ENCODE measurements at places on chromosomes 5 and 9.

DNA sequence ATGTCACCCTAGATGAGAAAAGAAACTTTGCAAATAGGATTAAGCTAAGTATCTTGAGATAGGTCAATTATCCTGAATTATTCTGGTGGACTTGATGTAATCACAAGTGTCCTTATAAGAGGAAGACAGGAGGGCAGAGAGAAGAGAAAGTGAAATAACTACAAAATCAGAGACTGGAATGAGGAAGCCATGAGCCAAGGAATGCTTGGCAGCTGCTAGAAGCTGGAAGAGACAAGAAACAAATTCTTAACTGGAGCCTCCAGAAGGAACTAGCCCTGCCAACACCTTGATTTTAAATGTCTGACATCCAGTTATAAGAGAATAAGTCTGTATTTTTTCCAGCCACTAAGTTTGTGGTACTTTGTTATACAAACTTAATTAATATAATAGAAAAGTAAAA is 480.0 kb downstream of the NR2F1-AS1 start:
- no peak for DNase-seq

- no peak for DNase-seq
Observed at GRCh38 chr9:93509084-93509483, 55.7 kb upstream of the FAM120AOS start.

- no peak for DNase-seq
Observed at GRCh38 chr5:98513380-98513779, 260.1 kb upstream of the RGMB start.

DNA sequence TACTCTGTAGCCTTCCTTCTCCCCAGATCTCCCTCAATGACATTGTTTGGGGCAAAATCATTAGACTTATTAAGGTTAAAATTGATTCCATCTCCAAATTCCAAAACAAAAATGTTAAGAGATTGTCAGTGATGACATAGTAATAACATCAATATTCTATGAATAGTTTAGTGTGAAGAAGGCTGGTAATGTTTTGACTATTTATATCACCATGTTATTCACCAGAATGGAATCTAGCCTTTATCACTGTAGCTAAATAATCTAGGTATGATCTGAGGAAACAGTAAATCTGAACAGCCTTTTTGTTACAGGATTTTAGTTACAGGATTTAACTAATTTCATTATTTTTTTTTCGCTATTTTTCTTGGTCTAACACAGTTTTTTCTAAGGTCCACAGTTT is 929 bp upstream of the PLPP6 start:
- no peak for DNase-seq

- DNase-seq, result peak; percentile 55
Observed at GRCh38 chr9:96253059-96253696, 48.8 kb downstream of the HSD17B3 start.

DNA sequence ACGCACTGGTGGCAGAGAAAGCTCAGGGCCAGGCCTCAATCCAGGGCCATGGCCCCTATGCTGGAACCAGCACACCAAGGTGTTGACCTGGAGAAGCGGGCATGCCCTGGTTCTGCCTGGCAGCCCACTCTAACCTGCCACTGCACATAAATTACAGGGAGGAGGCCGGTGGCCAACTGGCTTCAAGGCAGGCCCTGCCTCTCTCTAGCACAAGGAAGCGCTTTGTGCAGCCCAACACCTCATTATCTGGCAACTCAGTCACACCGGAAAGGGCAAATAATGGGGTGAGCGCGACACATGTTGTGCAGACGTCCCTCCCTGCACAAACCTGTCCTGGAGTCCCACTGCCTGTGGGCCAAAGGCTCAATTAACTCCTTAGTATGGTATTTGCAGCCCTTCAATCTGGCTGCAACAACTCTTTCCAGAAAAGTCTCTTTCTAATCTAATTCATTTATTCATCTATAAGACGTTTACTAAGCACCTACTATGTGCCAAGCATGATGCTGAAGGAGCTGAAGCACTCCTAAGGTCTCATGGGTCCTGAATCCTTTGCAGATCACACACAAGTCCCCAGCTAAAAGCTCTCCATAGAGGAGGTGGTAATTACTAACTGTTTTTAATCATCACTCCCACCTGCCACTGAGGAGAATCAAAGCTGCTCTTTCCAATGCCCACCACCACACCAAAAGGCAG is 24.9 kb downstream of the SHB start:
- no peak for DNase-seq

DNA sequence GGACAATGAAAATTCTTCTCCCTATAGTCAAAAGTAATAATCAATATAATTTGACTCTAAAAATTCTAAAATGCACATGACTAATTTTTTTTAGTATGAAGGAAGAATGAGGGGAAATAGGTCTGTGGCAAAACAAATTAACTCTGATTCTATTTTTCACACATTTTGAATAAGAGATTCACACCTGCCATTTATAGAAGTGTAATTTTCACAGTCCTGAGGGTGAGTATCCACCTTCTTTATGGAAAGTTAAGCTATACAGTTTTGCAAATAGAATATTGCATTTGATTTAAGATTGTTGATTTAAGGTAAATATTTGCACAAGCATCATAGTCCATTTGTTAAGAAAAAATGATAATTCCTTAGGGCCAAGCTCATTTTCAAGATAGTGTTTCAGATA is 417.7 kb downstream of the CHSY3 start:
- DNase-seq, result no peak

- no peak for DNase-seq
Observed at GRCh38 chr9:68927165-68927564, 86.7 kb downstream of the PRKACG start.

DNA sequence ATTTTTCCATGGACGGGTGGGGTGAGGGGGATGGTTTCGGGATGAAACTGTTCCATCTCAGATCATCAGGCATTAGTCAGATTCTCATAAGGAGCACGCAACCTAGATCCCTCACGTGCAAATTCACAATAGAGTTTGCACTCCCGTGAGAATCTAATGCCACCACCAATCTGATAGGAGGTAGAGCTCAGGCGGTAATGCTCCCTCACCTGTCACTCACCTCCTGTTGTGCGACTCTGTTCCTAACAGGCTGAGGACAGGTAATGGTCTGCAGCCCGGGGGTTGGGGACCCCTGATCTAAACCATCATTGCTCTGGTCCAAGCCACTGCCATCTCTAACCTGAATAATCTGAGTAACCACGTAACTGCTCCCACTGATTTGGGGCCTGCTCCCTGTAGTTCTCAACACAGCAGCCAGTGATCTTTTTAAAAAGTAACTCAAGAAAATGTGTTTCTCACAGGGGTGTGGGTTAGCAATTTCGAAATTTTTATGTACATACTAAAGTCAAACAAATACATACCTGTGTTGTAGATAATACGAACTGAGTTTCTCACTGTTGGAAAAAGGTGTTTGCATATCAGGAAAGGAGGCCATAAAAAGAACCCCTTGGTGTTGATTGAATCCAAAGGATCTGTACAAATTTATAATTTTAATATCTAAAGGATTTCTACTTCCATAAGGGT is 11.2 kb upstream of the IL13 start:
- DNase-seq, result no peak

- DNase-seq, result no peak
Observed at GRCh38 chr5:96649681-96650540, 12.3 kb upstream of the CAST start.

DNA sequence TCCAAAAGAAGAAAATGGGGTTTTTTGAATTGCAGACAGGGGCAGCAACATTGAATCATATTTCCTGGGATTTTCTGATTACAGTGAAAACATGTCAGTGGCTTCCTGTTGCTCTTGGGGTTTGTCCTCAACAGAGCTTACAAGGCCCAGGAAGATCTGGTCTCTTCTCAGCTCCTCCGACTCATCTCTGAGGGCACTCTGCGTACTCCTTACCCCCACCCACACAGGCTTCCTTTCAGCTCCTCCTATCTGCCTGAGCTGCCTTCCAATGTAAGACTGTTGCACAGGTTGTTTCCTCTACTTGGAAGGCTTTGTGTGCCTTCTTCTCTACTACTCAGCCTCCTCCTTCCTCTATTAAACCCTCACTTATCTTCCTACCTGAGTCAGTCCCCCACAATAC is 245.1 kb upstream of the MEF2C start:
- DNase-seq, result peak; percentile 1

DNA sequence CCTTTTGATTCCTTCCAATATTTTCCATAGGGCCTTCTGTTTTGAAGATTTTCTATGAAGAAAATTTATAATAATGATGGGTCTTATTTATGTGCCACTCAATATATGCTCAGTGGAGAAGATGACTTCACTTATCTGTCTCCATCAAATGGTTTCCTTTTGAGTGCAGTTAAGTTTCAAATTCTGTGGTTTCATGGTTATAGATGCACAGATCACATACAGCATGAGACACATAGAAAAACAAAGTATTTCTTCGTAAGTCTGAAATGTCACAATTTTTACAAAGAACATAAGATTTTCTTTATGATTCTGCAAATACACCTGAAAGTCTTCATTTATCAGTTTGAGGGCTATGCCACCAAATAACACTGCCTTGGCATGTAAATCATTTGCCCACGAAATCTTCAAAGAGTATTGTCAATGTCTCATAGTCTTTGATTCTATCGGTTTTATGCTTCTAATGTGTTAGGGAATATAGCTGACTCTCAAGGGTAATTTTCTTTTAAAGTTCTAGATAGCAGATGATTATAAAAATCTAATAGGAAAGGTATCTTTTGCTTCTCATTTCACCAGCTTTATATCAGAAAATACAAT is 14.1 kb downstream of the CFAP95 start:
- no peak for DNase-seq

GRCh38 chr9:121369595-121370265 is at the start of gene STOM:
STOM (minus strand) TSS chr9:121370250; CDS start chr9:121370187, 63 bp downstream.
- peak; percentile 82 for DNase-seq

GRCh38 chr5:58080573-58080972 is 379.3 kb downstream of the PLK2 start:
- DNase-seq, result no peak

DNA sequence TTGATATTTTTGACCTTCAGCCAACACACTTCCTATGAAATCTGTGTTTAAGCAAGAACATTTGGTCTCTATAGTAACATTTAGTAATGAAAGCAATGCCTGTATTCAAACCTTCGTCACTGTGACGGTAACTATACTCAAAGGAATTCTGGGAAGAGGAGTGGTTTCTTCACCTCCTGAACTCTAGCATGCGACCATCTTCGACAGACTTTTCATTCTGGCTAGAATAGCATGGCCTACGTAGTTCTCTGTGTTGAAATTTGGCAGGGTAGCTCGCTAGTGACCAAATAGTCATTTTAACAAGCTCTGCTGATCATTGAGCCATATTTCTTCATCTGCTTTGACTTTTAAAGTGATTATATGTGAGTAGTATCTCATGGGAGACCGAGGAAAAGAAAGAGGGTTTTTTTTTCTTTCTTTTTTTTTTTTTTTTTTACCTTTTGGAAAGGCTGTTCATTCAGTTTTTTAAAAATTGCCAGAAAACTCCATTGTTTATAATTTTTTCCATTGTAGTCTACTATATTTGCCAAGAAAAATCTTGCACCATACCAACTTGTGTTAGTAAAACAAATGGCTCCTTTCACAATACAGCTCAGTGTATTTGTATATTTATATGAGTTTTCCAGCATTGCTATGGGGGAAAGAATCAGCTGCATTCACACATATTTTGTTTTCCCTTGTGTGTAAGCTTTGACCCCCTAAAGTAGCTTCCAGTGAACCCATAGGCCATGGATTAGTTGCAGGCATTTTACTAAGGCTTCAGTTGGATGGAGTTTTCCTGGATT is 166.8 kb downstream of the NNT start:
- DNase-seq, result no peak

GRCh38 chr5:151214614-151215545 is 9.0 kb downstream of the CCDC69 start:
- peak; percentile 97 for DNase-seq

DNA sequence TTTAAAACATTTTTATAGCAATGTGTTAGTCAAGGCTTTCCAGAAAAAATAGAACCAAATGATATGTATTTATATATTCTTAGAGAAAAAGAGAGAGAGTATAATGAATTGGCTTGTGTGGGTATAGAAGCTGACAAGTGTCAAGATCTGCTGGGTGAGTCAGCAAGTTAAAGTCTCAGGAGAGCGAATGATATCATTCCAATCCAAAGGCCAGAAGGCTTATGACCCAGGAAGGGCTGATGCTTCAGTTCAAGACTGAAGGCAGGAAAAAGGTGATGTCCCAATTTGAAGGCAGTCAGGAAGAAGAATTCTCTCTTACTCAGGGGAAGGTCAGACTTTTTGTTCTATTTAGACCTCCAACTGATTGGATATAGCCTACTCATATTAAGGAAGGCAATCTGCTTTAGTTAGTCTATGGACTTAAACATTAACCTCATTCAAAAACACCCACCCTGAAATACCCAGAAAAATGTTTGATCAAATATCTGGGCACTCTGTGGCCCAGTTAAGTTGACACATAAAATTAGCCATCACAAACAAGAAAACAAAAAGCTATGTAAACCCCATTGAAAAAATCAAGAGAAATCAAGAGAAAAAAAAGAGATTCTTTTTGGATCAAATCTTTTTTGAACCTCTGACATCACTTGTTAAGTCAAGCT is 189.6 kb downstream of the PIK3R1 start:
- no peak for DNase-seq

GRCh38 chr5:33257807-33258429 is 182.8 kb upstream of the TARS1 start:
- no peak for DNase-seq

GRCh38 chr9:6611865-6612264 is 33.7 kb downstream of the GLDC start:
- DNase-seq, result no peak

DNA sequence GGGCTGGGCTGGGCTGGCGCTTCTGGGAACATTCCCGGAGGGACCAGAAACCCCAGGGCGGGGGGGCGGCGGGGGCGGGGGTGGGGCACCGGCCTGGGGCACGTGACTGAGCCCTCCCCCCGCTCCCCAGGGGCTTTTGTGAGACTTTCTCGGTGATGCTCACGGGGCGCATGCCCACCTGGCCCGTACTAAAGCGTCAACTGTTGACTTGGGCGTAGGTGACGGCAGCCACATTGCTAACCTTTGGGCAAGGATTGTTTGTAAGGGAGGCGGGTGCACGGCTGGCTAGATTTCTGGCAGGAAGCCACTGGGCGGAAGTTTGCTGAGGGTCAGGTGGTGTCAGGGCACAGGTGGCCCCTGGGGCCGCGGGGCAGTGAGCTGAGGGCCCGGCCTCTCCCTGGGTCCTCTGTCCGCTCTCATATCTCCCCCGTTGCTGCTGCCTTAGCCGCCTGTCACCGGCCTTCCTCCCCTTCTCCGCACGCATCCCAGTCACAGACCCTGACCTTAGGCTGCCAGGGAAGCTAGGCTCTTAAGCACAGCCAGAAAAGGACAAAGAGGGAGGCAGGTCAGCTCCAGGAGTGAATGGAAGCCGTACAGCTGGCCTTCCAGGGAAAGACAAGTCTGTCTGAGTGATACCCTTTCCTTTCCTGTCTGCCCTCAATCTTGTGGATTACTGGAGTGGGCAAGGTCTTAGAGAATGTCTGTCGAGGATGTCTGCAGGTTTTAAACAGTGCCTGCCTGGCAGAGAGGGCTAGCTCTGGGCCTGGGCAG is 812 bp downstream of the CACFD1 start:
- DNase-seq, result peak; percentile 72

DNA sequence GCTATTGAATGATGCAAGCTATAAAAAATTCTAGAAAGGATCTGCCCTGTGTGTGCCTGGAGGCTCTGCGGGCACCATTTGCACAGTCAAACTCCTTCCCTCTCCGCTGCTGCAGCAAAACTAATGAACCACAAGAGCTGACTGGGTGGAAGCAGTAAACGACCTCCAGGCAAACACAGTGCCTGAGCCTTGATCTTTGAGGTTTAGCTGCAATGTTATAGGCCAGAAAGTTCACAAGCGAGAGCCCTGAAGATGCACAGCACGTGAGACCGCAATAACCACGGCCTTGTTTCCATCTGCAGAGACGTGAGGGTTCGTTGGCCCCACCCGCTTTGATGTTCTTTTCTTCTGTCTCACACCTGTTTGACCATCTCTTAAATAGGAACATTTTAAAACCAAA is 69.2 kb upstream of the S1PR3 start:
- peak; percentile 84 for DNase-seq

- DNase-seq, result no peak
Observed at GRCh38 chr5:146003852-146004251, 67.5 kb downstream of the SH3RF2 start.
